ENCODE measurements at places on chromosomes 13 and 19.

DNA sequence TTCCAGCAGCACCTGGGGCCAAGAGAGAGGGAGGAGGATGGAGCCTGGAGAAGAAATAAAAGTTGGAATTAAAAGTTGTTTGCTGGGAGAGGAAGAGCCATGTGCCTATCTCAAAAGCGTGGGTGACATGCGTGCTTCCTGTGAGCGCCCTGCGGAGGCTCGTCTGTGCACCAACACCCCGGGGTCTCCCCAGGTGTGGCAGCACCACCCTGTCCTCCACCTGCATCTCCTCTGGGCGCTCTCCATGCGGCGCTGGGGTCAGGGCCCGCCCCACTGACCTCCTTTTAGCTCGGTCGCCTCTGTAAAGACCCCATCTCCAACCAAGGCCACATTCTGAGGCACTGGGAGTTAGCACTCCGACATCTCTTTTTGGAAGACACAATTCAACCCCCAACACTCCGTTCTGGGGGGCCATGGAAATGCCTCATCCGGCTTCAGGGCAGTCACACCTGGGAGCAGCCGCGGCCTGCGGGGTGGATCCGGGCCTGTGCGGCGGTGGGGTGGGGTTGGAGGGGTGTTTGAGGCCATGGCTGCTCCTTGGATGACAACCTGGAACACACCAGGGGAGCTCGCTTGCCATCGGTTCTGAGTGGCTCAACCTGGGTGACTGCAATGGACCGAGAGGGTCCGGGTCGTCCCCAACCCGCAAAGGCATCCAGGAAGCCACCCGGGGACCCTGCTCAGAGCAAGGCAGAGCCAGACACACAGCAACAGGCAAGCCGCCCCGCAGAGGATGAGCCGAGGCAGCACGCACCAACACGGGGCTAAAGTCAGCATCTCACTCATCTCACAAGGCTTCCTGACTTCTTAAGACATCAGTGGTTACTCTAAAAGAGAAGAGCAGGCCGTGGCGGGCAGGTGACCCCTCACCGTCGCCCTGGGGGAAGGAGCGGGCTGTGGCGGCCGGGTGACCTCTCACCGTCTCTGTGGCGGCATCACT, 79.4 kb upstream of the MCF2L start:
- DNase-seq: no peak

GRCh38 chr13:108777421-108778420, 148.3 kb downstream of the MYO16 start:
- no peak for DNase-seq

- no peak for DNase-seq
Measured at GRCh38 chr13:77989281-77989680, 70.7 kb upstream of the EDNRB start.

- DNase-seq: no peak
Measured at GRCh38 chr13:24625870-24626849, 54.0 kb upstream of the ATP12A start.

Data from stimulated activated CD4-positive, alpha-beta T cell treated with anti-CD3 and anti-CD28 coated beads, Interleukin-4, amount 100 ng/mL, for 1 hour (primary cell).